ENCODE measurements at places on chromosomes 11 and 22.
A peak's percentile ranks its signal among the peaks of the same experiment; 100 is the strongest.

DNA sequence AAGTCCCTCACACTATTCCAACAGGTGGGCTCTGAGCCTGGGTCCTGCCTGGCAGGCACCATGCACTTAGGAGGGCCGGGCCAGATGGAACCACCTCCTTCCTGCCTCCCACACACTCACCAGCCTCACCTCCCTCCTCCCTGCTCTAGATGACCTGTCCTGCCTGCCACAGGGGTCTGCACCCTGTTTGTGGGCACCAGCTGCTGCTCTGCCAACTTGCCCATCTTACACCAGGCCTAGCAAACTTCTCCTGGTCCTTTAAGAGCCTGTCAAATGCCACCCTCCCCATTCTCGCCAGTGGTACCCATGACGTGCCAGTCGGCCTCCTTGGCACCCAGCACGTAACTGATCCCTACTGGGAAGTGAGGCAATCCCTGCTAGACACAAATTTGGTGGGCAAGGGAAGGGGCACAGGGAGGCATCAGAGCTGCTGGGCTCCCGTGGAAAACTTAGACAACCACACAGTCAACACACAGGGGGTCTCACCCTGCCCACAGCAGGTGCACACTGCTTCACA, 3.1 kb downstream of the MOB2 start:
- DNase-seq: peak; percentile 7

DNA sequence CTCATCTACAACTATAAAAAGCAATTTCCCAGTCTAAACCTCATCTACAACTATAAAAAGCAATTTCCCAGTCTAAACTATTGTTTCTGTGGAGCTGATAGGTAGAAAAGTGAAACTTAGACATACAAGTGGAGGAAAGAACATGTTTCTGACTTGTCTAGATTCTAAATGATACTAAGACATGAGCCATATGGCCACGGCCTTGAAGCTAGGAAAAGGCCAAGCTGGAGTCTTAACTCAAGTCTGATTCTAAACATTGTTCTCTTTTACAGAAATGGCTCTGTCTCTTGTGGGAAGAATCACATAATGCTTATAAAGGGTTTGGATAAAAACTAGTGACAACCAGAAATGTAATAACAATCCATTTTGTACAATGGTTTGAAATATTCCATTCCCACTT, 43.8 kb upstream of the LARGE1 start:
- no peak for DNase-seq

GRCh38 chr11:86091566-86091965, 22.7 kb upstream of the PICALM start:
- no peak for DNase-seq

DNA sequence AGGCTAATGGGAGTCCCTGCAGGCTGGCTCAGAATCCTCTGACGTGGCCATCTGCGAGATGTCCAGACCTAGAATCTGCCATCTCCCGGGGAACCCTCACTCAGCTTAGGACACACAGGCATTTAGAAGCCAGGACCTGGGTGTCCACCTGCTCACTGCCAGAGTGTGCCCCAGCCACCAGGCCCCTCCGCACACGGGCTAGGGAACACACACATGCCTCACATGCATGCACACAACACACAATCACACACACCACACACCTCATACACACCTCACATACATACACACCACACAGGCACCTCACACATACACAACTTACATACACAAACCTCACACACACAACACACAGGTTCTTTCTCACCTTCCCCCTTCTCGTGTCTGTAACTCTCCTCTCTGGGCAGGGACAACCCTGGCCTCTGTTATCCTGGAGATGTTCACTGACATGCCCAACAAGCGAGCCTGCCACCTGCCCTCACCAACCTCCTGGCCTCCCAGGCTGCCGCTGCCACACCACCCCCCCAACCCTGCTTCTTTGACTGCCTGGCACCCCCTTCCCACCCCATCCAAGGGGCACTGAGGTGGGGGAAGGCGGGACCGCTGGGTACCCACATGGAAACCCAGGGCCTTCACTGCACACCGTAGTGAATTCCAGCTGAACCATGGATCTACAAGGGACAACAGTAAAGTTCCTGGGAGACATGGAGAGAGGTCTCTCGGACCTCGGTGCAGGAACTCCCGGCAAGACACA, 38.1 kb downstream of the GNB1L start:
- DNase-seq: no peak

- no peak for DNase-seq
These were observed 297.3 kb downstream of the INSC start for GRCh38 chr11:15412054-15412453.

DNA sequence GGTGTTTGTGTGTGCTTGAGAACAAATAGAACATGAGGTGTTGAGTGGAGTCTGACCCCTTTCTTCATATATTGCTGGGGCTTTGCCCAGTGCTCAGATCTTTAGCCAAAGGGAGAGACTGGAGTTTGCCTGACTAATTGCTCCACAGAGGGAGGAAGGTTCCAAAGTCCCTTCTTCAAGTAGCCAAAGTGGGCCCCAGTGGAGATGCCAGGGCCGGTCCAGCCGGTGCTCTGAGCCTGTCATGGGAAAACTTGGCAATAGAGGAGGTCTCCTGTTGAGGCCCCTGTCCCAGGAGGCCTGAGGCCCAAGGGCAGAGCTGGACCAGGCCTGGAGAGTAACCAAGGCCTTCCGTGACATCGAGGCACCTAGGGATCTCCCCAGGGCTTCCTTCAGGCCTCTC, 112.3 kb downstream of the DSCAML1 start:
- DNase-seq: no peak

DNA sequence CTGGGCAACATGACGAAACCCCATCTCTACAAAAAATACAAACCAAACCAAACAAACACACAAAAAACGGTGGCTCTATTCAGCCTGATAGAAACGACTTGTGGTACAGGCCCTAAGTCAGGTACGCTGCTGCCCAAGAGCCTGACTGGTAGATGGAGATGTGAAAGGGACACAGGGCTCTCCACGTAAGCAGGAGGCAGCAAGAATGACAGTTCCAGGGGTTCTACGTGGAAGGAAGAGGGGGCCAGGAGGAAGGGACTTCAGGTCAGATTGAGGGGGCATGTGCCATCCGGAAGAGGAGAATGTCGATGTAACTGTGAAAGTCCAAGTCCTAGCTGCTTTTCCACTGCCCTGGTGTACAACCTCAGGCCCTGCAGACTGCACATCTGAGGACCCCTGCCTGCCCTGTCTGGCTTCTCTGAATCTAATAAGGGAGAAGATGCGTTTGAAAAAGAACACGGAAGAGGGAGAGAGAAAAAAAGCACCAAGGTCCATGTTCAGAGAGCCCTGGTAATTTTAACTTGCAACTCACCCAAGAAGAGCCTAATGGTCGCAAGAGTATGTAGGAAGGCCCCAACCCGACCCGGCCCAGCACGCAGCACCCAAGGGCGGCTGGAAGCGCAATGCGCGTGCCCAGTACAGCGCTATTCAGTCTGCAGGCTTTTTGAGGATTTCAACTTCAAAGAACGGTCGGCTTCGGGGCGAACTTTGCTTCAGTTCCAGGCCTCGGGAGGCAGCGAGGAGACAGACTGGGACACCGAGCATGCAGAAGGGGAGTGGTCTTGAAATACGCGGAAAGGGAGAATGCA, 909 bp upstream of the ZNRD2 start:
- DNase-seq: no peak

DNA sequence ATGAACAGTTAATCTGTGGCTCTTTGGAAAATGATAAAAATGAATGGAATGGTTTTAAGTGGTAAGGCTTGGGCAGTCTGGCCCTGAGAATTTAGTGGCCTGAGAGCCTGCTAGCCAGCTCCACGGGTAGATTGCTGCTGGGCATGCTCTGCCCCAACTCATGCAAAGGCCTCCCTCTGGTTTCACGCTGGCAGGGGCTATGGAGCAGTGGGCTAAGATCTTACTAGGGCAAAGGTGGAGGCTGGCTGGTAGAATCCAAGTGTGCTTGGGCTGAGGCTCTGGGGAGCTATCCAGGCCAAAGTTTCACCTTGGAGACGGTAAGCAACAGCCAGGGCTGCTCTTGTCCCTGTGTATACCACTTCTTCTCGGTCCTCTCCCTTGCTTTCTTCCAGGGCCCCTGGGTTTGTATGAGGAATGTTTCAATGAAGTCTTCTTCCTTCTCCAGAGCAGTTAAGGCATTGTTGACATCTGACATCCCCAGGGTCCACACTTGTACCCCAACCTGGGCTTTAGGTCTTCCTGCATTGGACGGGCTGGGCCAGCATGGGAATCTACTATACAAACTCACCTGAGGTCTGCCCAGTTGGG, 27.4 kb downstream of the UBE2L3 start:
- no peak for DNase-seq

- DNase-seq: no peak
These were observed 50.3 kb downstream of the CD6 start for GRCh38 chr11:61021661-61022212.

GRCh38 chr11:117175104-117175503, 3.4 kb upstream of the SIDT2 start:
- DNase-seq: no peak

DNA sequence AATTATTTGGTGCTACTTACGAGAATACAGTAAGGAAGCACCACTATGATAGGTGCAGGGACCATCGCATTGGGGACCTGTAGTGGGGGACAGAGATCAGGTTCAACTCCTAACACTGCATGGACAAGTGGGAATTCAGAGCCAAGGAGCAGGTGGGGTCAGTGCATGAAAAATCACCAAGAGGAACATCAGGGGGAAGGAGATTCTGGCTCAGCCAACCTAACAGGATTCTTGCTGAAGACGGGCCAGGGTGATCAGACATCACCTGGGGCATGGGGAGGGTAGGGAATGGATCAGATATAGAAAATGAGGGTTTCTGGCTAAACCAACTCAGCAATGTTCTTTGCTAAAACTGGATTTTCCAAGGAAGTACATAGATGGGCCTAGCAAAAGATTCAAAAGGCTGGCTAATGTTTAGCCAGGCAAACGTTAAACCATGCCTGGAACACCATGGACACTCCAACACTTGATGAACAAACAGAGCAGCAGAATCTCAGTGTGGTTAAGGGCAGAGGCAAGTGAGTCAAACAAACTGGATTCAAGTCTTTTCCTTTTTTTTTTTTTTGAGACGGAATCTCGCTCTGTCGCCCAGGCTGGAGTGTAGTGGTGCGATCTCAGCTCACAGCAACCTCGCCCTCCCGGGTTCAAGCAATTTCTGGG, 70.0 kb downstream of the MICAL3 start:
- no peak for DNase-seq

DNA sequence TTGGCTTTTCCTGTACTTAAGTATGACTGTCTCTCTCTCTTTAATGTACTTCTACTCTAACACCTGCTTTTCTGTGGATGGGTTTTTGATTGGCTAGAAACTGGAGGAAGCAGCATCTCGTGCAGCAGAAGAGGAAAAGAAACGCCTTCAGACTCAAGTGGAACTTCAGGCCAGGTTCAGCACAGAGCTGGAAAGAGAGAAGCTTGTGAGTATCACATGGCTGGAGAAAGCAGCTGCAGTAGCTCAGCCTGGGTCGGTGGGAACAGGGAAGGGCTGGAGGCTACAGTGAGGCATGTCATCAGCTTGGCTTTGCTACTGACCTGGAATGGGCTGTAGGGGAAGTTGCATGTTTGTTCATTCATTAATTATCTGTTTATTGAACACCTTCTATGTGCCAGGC, 74.2 kb downstream of the SWAP70 start:
- no peak for DNase-seq

GRCh38 chr22:32800158-32800882, 1.2 kb upstream of the TIMP3 start:
- no peak for DNase-seq

DNA sequence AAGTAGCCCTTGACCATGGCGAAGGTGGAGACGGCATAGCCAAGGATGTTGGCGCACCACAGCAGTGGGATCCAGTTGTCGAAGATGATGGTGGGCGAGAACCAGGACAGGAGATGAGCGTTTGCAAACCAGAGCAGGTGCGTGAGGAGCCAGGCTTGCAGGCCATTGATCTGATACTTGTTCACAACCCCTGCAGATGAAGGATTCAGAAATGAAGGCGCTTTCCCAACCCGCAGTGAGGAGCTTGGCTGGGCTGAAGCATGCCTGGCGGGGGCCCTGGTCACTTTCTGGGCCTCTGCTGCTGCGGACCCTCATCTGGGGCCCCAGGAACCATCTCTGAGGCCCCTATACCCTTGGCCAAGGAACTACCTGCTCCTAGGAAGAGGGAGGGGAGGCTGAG, 6.9 kb downstream of the DHCR7 start:
- no peak for DNase-seq

DNA sequence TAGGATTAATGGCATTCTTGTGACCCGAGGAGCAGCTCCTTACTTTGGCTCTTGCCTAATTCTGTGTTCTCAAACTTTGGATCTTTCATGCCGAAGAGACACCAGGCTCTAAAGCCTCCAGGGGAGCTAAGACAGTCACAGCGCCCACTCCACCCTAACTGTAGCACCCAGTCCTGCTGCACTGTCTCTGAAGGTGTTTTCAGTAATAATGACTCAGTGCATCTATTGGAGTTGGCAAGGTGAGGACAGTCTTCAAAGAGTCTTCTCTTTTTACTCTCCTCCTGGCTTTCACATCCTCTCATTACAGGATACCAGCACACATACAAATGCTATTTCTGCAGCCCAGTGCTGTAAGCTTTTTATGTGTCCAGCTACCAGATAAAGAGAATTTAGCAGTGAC, 69.4 kb downstream of the PPFIBP2 start:
- DNase-seq: no peak

- no peak for DNase-seq
These were observed 78.1 kb downstream of the CYB5R2 start for GRCh38 chr11:7595016-7595866.

DNA sequence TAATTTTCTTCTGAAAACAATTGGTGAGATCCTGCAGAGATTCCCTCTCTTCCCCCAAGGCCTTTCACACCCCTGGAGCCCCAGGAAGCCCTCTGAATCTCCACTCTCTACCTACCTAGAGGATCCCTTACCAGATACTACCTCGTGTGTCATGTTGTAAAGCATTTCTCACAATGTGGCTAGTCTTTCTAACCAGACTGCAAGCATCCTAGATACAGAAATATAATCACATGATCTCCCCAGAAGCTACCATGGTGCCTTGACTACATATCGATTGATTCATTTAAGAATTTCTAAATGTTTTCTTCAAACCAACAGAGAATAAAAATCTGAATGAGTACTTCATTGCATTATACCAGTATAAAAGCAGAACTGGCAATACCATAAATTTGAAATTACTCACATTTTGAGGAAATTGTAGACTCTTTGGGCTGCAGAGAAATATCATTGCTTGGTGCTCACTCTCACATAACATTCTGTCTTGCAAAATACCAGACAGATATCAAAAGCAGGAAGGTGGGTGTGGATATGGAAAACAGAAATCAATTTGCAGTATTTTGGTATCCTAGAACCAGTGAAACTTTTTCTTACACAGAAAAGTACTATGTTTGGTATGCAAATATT, 113.5 kb downstream of the MAML2 start:
- no peak for DNase-seq
